Stimulated activated CD4-positive, alpha-beta T cell treated with anti-CD3 and anti-CD28 coated beads, TNF-alpha, amount 100 ng/mL, for 1 hour (primary cell): ENCODE measurements at places on chromosomes 3 and 15.

GRCh38 chr15:35557012-35557411 is 11.0 kb upstream of the DPH6 start:
- DNase-seq, result no peak

GRCh38 chr3:66598168-66598567 is 97.3 kb upstream of the LRIG1 start:
- DNase-seq, result no peak

- no peak for DNase-seq
These were observed 16.6 kb downstream of the CRYBG3 start for GRCh38 chr3:97838393-97838792.

DNA sequence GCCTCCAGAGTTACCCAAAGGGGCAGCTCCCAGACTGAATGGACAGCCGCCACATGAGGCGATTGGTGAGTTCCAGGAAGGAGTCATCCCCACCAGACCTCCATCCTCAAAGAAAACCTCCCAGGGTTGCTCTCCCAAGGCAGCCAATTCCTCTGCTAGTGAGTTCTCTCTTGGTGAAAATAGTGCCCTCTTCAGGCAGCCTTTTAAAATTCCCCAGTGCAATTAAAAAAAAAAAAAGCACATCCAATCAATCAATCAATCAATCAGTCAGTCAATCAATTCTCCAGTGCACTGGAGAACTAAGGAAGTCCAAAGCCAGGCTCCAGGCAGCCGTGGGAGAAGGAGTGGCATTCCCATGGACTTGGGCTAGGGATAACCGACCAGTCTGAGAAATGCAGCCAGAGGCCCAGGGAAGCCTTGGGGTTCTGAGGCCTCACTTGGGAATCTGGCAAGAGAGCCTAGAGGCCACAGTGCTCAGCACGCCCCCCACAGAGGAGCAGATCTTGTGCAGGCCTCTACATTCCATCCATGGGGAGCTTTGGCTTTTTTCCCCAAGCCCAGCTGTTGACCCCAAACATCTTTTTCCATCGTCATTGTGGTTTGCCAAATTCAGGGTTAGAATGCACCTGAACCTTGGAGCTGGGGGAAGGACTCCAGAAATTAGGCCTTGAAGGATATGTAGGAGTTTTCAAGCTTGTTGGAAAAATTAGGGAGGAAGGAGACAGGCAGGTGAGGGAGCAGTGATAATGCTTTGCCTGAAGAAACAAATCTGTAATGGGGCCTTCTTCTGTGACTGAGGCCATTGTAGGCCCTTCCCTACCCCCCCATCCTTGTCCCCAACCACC is 4.8 kb downstream of the PAQR5 start:
- DNase-seq, result no peak

- no peak for DNase-seq
These were observed 63.2 kb upstream of the FOXB1 start for GRCh38 chr15:59940928-59941327.

DNA sequence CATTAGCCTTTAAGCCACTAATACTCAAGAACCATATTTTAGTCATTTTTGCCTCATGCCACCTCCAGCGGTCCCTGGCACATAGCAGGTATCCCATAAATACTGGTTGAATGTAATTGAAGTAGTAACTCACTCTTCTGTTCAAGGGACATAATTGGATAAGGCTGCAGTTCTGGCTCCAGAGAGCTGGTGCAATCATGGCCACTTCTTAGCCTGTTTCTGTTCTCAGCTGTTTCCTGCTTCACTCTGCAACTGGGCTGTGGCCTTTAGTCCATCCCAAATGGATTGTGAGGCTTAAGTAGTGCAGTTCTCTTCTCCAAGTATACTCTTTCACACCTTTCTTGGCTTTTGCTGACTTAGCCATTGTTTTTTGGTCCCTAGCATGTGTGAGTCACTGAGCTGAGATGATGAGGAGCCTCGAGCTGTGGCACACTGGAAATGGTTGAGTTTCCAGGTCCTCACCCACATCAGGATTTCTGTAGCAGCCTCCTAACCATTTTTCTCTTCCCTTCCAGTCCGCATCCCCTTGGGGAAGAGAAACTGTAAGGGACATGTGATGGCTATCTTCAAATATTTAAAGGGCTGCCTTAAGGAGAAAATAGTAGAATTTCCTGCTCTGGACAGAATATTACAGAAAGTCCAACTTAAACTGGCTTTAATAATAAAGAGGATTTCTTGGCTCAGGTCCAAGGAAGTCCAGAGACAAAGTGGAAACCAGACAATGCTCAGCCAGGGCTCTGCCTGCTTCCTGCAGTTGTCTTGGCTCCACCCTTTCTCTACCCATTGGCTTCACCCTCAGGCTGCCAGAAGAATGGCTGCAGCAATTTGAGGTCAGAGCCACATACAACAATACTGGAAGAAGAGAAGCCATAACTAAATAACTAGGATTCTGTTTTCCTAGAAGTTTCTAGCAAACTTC is 305.4 kb upstream of the ROPN1 start:
- no peak for DNase-seq

DNA sequence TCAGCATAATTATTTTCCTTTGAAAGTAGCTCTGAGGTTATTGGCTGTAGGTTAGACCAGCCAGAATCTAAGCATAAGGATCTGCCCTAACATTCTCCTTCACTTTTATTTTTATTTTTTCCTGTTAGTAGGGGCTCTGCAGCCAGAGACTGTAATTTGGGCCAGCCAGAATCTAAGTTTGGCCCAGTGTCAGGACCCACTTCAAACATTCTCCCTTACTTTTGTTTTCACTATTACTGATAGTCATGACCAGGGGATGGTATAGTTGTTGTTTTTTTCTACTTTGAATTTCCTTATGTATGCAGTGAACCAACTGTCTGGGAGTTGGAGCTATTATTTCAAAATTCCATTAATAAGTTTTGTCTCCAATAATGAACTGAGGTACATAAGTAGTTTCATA is 121.0 kb upstream of the MBNL1 start:
- DNase-seq, result no peak

DNA sequence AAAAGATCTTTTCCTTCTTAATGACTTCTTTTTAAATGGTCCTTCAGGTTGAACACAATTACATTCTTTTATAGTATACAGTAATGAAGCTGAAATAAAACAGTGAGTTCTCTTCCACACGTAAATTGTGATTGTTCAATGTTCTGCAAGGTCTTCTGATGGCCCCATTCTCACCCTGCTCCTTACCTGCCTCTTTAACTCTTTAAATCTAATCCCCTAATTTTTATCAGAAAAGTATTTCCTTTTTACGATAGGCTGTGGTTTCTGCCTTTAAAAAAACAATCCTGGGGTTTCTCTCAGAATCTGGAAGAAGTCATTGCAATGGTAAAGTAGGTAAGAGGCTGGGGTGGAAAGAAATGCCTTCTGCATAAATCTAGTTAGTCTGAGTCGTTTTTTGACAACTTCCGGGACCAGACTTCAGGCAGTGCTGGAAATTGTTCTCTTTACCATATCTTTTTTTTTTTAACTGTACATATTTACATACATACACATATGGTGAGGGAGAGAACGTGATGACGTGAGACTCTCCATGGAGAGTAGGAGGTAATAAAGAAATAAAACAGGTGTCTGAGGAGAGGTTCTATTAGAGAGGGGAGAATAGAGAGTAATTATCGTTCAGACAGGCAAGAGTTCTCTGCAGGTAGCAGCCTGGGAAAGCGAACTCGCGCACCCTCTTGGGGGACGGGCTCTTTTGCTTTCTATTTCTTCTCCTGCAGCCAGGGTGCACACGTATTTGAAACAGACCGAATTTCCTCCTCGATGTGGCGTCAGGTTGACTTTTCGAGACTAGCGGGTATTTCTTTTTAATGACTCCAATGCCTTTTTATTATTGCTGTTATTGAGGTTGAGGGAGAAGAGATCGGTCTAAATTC is at the start of gene SIDT1:
Gene SIDT1, plus strand, starts transcription at position 730 of the 872 bp plus-strand sequence. CDS start 467 bp downstream, outside the sequence.
- DNase-seq, result no peak

DNA sequence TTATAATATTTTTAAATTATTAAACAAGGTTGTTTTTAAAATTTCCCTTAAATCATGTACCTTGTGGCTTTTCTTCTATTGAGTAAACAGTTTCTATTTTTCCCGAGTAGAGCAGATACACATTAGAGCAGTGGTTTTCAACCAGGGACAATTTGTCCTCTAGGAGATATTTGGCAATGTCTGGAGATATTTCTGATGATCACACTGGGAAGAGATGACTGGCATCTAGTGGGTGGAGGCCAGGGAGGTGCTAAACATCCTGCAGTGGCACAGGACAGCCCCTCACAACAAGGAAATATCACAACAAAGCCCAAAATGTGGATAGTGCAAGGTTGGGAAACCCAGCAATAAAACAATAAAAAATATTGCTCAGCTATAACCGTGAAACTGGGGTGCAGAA is 113.0 kb upstream of the PTPRG start:
- no peak for DNase-seq

GRCh38 chr15:97977734-97978133 is 17.2 kb downstream of the ARRDC4 start:
- DNase-seq, result no peak

DNA sequence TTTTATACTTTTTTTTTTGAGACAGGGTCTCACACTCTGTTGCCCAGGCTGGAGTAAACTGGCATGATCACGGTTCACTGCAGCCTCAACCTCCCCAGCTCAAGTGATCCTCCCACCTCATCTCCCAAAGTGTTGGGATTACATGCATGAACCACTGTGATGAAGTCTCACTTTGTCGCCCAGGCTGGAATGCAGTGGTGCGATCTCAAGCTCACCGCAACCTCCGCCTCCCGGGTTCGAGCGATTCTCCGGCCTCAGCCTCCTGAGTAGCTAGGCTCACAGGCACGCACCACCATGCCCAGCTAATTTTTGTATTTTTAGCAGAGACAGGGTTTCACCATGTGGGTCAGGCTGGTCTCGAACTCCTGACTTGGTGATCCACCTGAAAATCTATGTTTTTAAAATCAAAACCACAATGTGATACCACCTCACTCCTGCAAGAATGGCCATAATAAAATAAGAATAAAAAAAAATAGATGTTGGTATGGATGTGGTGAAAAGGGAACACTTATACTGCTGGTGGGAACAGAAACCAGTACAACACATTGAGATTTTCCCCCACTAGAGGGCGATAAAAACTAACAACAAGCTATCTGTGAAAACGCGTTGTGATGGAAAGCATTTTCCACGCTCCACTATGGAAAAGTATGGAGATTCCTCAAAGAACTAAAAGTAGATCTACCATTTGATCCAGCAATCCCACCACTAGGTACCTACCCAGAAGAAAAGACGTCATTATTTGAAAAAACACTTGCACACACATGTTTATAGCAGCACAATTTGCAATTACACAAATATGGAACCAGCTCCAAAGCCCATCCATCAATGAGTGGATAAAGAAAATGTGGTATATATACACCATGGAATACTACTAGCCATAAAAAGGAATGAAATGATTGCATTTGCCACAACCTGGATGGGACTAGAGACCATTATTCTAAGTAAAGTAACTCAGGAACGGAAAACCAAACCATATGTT is 26.8 kb upstream of the OCA2 start:
- DNase-seq, result no peak

- no peak for DNase-seq
These were observed 23.6 kb downstream of the RHCG start for GRCh38 chr15:89472785-89473256.

GRCh38 chr3:12484983-12485327 is 675 bp downstream of the TSEN2 start:
- no peak for DNase-seq

DNA sequence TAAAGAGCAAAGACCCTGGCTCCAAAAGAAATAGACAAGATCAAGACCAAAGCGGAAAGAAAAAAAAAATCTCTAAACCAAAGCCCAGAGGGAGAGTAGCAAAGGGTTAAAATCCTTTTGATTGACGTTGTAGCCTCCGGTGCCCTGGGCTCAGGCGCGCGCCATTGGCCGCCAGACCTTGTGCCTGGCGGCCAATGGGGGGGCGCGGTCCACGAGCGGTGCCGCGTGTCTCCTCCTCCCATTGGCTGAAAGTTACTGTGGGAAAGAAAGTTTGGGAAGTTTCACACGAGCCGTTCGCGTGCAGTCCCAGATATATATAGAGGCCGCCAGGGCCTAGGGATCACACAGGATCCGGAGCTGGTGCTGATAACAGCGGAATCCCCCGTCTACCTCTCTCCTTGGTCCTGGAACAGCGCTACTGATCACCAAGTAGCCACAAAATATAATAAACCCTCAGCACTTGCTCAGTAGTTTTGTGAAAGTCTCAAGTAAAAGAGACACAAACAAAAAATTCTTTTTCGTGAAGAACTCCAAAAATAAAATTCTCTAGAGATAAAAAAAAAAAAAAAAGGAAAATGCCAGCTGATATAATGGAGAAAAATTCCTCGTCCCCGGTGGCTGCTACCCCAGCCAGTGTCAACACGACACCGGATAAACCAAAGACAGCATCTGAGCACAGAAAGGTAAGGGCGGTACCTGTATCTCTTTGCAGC is at the start of gene HES1:
Gene HES1, plus strand, starts transcription at position 343 of the 713 bp plus-strand sequence. Its CDS starts 233 bp downstream, at position 576.
- no peak for DNase-seq

DNA sequence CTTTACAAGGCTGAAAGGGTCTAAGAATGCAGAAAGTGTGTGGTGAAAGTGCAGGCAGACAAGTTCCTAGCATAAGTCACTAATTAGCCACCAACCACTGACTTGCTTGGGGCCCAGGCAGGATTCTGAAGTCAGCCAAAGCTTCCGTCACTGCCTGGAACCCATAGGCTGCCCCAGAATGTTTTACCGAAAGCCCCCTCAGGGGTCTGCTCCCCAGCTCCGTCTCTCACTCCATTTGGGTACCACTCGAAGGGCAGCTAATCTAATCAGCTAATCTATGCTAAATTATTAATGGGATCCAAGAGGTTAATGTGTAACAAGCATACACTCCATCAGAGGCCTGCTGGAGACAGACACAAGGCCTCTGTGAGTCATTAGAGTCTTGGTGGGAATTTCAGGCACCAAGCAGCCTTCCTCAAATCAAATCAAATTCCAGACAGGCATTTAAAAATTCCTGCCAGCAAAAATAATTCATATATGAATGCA is 13.2 kb downstream of the ADAMTS9 start:
- no peak for DNase-seq

DNA sequence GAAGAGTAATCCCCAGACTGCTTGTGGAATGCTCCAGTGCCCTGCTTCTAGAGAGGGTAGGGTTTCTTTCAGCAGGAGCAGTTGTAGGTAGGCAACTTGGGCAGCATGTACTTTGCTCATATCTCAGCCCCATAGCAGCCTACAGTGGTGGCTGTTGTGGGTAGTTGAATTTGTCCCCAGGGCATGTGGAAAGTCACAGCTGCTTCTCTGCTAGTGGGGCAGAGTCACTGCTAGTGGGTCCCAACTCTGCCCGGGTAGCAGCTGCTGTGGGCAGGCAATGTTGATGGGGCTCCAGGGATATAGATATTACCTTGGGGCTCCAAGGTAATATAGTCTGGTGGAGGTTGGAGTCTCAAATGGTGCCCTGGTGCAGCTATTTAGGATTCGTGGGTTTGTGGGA is 174.5 kb downstream of the OTOL1 start:
- DNase-seq, result no peak

- no peak for DNase-seq
These were observed 88.6 kb downstream of the THSD4 start for GRCh38 chr15:71203586-71204474.

- DNase-seq, result no peak
These were observed 11.0 kb downstream of the SPTBN5 start for GRCh38 chr15:41882689-41883483.

DNA sequence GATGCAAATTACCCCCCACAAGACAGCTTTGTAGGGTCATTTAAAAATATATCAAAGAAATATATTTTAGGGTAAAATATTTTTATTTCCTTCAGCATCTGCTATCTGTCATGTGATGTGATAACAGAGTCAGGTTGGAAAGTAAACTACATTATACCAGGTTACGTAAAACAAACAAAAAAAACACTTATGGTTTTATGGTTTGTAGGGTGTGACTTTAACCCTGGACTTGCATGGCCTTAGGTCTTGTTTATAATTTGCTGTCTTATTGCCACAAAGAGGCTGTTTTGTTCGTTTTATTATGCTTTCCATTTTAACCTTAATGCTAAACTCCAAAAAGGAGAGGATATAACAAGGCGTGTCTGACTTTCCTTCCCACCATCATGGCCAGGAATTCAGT is 244.5 kb upstream of the MME start:
- DNase-seq, result no peak
